ENCODE measurements at places on chromosomes 7 and 10. TPM values are rescaled to one million over a fixed set of nuclear protein-coding genes. Genes with fewer than 3 reads are reported as not detected.
A peak's percentile ranks its signal among the peaks of the same experiment; 100 is the strongest.

- peak; percentile 87 for DNase-seq
These were observed 184.0 kb upstream of the INHBA start for GRCh38 chr7:41886901-41887311.

DNA sequence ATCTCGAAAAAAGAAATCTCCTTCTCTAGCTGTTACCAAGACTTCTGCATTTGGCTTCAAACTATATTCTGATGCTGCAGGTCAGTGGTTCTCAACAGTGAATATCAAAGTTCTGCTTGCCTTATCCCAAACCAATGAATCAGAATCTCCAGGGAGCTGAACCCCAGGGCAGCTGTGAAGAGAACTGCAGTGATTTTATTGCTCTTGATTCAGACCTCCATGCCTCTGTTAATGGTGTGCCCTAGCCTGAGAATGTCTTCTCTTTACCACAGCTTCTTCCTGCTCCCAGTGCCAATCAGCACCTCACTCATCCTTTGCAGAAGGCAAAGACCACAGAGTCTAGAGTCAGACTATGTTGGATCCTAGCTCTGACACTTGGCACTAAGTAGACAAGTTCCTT, 46.2 kb upstream of the MRLN start:
- DNase-seq, result no peak

- DNase-seq, result no peak
These were observed 62.7 kb downstream of the LANCL2 start for GRCh38 chr7:55427800-55428199.

DNA sequence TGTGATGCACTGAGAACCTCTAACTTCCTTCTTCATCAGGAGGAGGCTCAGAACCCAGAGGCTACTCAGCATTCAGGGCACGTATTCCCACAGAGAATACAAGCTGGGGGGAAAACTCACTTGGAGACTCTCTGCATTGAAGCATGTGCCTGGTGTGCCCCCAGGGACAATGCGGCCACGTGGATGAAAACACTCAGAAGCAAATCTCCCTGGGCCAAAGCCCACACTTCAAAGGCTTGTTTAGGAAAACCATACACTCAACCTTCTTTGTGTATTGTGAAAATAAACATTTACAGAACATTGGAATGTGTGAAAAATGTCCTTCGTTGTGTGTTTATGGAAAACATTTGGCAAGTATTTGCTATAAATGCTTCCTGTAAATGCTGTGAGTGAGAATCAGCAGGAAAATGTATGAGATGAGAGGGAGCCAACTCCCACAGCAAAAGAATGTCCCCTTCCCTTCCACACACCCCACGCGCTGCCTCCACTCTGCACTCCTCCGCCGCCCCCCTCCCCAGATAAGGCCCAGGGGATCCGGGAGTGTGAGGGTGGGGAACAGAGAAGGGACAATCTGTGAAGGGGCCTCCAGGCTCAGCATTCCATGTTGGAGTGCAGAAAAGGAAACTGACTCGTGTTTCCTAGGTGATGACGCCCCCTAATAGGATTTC, 339.5 kb downstream of the ELMO1 start:
- no peak for DNase-seq

The TEX47 gene
- not detected for total RNA-seq

The EXOC6 gene
- 18.2 TPM for total RNA-seq

The HABP2 gene
- total RNA-seq, result not detected

The SRRM3 gene
- total RNA-seq, result 3.9 TPM

The FXYD4 gene
- not detected for total RNA-seq
